ENCODE measurements at places on chromosomes 2 and 18.

GRCh38 chr2:234945339-234945873 lies 6.4 kb upstream of the SH3BP4 start:
- DNase-seq, result no peak

- no peak for DNase-seq
Measured at GRCh38 chr2:10655499-10656225, 34.1 kb downstream of the NOL10 start.

GRCh38 chr2:209389171-209389618 lies 34.7 kb upstream of the MAP2 start:
- no peak for DNase-seq

GRCh38 chr2:188196343-188197008 lies 95.2 kb upstream of the GULP1 start:
- no peak for DNase-seq

DNA sequence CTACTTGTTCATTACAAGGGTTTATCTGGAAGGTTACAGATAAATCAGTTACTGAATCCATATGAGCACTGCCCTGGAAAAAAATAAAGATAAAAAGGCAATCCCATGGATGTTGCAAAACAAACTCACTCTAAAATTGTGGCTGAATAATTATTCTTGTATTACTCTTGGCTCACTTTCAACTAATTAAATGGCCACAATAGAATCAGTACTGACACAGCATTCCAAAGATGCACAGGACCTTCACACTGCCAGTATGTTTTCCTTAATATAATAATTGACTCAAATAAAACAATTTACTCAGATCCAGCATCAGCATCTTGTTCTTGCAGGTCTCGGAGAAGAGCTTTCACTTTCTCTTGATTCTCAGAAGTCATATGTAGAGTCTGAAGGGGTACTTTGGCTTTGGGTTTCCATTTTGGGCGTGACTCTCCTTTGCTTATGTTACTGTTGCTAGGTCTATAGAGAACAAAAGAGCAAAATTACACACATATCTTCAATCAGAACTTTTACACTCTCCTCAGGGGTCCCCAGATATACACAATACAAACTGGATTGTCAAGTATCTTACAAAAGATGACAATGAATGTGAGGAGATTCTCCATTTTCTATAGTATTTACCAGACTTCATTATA lies 12.6 kb downstream of the DHX57 start:
- DNase-seq, result no peak

GRCh38 chr18:73758446-73758845 lies 389.2 kb downstream of the FBXO15 start:
- no peak for DNase-seq

- no peak for DNase-seq
Measured at GRCh38 chr2:55610954-55611743, 6.3 kb downstream of the PPP4R3B start.

- DNase-seq, result no peak
Measured at GRCh38 chr18:68147728-68148127, 567.2 kb downstream of the TMX3 start.

GRCh38 chr2:61750624-61751023 lies 103.2 kb downstream of the FAM161A start:
- no peak for DNase-seq

- no peak for DNase-seq
Measured at GRCh38 chr2:20352230-20352578, 1.6 kb upstream of the PUM2 start.

- peak; percentile 92 for DNase-seq
Measured at GRCh38 chr2:96538487-96539214, 2.1 kb downstream of the ARID5A start.

Data from effector memory CD4-positive, alpha-beta T cell (primary cell).